LNCaP clone FGC (cell line): ENCODE measurements at places on chromosomes 7 and 10.

- no peak for DNase-seq
Observed at GRCh38 chr10:30774261-30774660, 144.7 kb upstream of the LYZL2 start.

GRCh38 chr7:128742206-128742605 is 3.0 kb downstream of the CALU start:
- no peak for DNase-seq

DNA sequence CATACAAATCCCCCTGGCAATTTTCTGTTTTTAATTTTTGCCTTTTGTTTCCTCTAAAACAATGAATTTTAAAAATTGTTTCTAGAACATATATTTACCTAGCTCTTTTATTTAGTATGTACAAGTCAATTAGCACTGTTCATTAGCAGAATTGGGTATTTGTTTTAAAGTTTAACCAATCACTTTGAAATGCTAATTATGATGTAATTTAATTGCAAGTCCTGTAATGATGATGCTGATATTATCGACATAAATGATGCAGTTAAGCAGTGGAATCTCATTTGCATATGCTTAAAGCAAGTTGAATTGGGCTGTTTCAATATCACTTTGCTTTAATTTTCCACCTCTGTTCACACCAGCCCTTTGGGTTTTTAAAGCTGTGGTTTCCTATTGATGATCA is 2.7 kb downstream of the FOXP2 start:
- DNase-seq: no peak

DNA sequence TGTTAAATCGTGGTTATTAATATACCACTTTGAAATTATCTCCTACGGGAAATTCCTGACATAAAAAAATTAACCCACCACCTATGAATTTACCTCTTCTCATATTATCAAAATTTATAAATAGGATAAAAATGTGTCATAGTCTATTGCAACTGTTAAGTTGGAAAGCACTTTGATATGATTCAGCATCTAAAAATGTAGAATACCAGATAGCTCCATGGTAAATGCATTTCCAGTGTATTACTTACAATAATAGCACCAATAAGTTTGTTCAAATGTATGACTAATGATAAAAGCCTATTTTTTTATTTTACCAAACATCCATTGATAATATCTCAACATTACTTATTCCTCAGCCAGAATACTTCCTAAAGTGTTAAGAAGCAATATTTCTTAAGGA is 13.6 kb upstream of the KCND2 start:
- no peak for DNase-seq

GRCh38 chr7:50771120-50772002 is 11.3 kb downstream of the GRB10 start:
- peak; percentile 93 for DNase-seq

- no peak for DNase-seq
Observed at GRCh38 chr10:6052247-6053221, 9.6 kb downstream of the IL2RA start.
